ENCODE measurements at places on chromosomes 7 and 10.

DNA sequence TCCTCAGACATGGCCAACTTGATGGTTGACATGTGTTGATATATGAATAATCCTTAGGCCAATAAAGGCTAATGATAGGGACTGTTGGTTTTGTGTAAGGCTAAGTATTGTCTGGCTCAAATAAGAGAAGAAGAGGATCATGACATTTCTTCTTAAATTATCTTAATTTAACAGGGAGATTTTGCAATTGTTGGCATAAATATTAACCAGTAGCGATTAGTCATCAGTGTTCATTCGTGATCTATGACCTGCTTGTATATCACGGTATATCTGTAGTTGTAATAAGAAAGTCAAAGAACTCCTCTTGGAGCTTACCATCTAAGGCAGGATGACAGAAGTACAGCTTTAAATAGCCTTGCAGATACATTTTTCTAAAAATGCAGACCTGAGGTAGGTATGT lies 196.4 kb downstream of the CREB5 start:
- no peak for DNase-seq
- H3K4me1 ChIP-seq, result no peaks in the 10 kb centered on the region
- H3K4me3 ChIP-seq, result no peak overlapping the region
- H3K27ac ChIP-seq, result no peak overlapping the region

DNA sequence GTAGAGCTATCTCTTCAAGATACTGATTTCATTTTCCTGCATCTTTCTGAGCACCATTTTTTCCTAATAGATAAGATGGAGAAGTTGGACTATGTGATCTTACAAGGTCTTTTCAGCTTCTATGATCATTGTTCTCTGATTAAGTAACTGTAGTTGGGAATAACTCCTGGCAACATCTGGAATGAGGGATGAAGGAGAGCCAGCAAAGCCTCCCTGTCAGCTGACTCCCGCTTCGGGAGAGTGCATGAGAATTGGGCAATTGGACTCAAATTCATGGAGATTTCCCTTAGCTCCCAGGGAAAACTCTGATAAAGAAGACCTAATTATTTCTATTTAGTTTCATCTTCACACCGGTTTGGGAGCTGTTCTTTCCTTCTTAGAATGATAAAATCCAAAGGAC lies 146.1 kb downstream of the CCDC71L start:
- H3K36me3 ChIP-seq, result no peaks in the 10 kb centered on the region
- no peak overlapping the region for H3K4me3 ChIP-seq
- H3K27me3 ChIP-seq, result no peaks in the 10 kb centered on the region
- no peak overlapping the region for H3K27ac ChIP-seq

GRCh38 chr10:73625004-73625883 lies 16.0 kb downstream of the MYOZ1 start:
- H3K27me3 ChIP-seq, result no peaks in the 10 kb centered on the region
- H3K36me3 ChIP-seq, result no peaks in the 10 kb centered on the region
- H3K27ac ChIP-seq, result peak overlapping the region; percentile 93
- DNase-seq, result no peak
- no peaks in the 10 kb centered on the region for H3K4me1 ChIP-seq

- no peak overlapping the region for H3K4me3 ChIP-seq
- no peaks in the 10 kb centered on the region for H3K36me3 ChIP-seq
- H3K27ac ChIP-seq, result no peak overlapping the region
- H3K4me1 ChIP-seq, result no peaks in the 10 kb centered on the region
- no peak for DNase-seq
- no peaks in the 10 kb centered on the region for H3K27me3 ChIP-seq
These were observed 286.8 kb downstream of the ADK start for GRCh38 chr10:74437822-74438221.

DNA sequence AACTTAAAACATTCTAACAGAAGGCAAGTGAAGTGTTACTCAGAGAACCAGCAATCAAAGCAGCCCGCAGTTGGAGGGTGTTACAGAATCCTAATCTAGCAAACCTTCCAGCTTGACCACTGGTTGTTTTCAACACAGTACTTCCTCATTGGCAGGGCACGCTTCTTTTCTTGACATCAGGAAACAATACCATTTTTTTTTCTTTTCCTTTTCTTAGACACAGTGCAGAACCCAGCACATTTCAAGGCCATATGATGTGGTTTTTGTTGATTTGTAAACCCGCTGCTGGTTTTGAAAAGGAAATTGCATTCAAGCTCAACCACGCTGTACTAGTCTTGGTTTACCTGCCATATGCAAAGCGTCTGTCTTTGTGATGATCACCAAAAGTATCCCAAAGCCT lies 33.4 kb downstream of the RHOBTB1 start:
- no peak for DNase-seq
- no peaks in the 10 kb centered on the region for H3K27me3 ChIP-seq
- no peak overlapping the region for H3K4me3 ChIP-seq
- no peaks in the 10 kb centered on the region for H3K4me1 ChIP-seq
- H3K27ac ChIP-seq, result no peak overlapping the region
- H3K36me3 ChIP-seq, result no peaks in the 10 kb centered on the region

DNA sequence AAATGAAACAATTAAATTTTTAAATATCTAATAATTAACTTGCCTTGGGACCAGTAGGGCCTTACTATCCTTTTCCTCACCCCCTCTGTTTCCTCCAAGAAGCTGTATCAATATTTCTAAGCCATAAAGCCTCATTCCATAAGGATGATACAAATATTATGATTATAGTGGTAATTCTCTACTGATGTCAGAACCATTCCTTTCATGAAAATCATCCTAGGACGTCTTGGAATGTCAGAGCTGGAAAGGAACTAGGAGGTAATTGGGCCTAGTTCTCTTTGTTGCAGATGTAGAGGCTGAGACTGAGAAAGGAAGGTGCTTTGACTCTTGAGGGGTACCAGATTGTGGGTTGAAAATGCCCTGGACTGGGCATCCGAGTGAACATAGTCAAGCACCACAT lies 766.7 kb upstream of the GHITM start:
- no peaks in the 10 kb centered on the region for H3K4me1 ChIP-seq
- DNase-seq, result no peak
- no peaks in the 10 kb centered on the region for H3K27me3 ChIP-seq
- no peak overlapping the region for H3K4me3 ChIP-seq
- no peak overlapping the region for H3K27ac ChIP-seq

DNA sequence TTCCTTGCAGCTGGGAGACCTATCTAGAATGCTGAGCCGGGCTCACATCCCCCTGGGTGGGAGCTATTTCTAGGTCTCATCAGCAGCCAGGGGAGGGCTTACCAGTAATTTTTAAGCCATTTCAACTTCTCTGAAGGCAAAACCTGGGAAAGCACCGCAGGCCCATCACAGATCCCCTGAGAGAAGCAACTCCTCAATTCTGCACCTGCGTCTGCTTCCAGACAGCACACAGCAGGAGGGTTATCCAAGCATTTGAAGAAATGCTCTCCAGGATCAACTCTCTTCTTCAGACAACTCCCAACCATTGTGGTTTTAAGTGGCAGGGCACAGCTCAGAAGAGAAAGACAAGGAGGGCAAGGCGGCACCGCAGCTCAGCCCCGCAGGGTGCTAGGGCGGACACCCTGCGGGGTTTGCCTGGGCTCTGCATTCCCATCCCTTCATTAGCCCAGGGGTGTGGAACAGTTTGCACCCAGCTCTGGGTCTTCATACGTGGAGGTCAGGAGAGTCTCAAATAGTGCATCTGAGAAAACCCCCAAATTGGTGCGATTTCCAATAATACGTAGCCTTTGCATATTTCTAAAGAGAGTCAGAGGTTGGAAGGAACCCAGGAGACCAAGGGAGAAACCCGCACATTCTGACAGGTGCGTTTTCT lies 618.7 kb downstream of the DNAJB6 start:
- H3K27ac ChIP-seq, result no peak overlapping the region
- no peak overlapping the region for H3K4me3 ChIP-seq
- no peaks in the 10 kb centered on the region for H3K4me1 ChIP-seq
- no peaks in the 10 kb centered on the region for H3K36me3 ChIP-seq
- no peaks in the 10 kb centered on the region for H3K27me3 ChIP-seq
